Activated CD8-positive, alpha-beta memory T cell treated with anti-CD3 and anti-CD28 coated beads for 1 hour (primary cell): ENCODE measurements at places on chromosomes 6 and 20.

DNA sequence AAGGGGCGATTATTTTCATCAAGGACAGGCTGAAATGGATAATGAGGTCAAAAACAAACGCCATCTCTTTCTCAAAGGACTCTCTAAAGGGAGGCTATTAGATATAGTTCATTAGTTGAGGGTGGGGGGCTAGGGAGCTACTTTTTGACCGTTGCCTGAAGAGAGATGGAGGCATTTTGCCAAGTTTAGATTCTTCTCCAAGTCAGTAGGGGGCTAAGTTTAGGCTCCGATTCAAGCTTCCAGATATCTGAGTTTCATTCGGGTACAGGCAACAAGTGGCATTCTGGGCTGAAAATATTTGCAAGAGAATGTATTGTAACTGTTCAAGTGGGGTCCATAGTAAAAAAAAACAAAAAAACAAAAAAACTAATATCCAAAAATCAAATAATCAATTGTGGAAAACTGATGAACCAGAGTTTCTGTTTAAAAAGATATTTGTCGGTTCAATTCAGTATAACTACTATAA is 43.4 kb upstream of the PIM1 start:
- no peak for DNase-seq

- DNase-seq: no peak
Measured at GRCh38 chr6:441126-441920, 49.8 kb downstream of the IRF4 start.

DNA sequence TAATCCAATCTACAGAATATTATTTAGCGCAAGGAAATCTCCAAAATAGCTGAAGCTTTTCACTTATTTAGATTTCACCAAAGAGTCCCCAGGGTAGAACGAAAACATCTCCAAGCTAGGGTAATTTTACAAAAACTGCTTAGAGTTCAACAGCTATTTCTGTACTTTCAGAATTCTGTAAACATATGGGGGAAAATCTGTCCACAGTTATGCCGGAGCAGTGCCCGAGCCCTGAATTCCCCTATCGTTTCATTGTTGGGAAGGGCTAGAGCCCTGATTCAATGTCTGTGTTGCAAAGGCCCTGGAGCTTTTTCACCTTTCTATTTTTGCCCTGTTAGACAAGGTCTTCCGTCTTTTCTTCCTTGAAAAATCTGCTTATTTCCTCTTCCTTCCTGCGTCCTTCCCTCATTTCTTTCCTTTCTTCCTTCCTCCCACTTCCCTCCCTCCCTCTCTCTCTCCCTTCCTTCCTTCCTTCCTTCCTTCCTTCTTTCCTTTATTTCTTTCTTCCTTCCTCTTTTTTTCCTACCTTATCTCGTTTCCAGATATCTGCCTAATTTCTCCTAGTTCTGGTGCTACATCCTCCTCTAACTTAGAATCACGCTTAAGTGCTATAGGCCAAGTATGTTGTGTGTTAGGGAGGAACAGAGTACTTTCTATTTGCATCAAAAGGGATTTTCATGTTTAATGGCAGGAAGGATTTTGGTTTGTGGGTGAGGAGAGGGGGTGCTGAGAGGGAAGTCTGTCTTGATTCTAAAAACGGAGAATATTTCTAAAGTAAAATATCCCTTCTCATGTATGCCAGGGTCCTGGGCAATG is 122.5 kb upstream of the BMP2 start:
- no peak for DNase-seq

- DNase-seq: no peak
Measured at GRCh38 chr6:106060167-106060566, 26.0 kb upstream of the PRDM1 start.

DNA sequence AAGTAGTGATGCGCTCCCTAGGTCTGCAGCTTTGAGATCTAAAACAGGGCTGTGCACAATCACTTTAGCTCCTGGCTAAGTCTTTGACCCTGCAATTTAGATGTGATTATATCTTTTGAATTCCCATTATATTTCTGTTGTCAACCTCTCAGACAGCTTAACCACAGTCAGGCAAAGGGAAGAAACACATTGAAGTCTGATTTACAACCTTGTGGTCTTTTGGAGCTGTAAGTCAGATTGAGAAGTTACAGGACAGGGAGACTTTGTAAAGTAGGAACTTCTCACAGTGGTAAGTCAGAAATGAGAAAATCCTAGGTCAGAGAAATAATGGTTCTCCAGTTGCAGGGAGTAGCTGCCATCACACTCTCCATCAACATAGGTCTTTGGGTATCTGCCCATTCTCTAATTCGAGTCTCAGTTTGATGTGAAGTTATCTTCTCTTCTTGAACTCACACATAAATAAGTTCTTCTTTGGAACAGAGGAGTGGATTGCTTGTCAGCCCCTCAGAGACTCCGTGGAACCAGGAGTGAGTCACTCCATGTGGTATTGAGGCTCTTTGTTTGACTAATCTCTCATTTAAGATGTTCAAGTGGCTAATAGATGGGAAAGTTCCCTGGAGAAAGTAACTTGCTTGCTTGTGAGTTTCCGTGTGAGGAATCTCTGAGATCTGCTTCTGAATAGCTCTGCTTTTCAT is 35.0 kb upstream of the SGK1 start:
- DNase-seq: no peak

GRCh38 chr6:52420668-52421358 is 671 bp downstream of the EFHC1 start:
- DNase-seq: no peak

DNA sequence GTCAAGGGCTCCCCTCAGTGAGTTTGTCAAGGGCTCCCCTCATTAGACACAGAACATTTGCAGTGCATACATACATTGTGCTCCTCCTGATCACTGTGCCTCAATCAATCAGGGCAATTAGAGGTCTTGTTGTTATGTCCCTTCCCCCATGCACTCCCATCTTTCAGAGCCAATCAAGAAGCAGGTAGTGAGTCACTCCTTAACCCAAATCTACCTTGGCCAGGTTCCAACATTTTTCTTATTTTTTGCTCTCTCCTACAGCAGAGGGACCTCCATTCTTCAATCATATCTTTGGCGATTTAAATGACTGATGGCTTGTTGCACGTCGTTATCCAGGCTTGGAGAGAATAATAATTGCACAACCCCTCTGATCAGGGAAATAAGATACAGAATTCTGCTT is 409.9 kb upstream of the SPTLC3 start:
- DNase-seq: no peak

GRCh38 chr20:43983359-43983758 is 68.7 kb downstream of the TOX2 start:
- DNase-seq: no peak

GRCh38 chr6:105894556-105894955 is 191.6 kb upstream of the PRDM1 start:
- DNase-seq: no peak

DNA sequence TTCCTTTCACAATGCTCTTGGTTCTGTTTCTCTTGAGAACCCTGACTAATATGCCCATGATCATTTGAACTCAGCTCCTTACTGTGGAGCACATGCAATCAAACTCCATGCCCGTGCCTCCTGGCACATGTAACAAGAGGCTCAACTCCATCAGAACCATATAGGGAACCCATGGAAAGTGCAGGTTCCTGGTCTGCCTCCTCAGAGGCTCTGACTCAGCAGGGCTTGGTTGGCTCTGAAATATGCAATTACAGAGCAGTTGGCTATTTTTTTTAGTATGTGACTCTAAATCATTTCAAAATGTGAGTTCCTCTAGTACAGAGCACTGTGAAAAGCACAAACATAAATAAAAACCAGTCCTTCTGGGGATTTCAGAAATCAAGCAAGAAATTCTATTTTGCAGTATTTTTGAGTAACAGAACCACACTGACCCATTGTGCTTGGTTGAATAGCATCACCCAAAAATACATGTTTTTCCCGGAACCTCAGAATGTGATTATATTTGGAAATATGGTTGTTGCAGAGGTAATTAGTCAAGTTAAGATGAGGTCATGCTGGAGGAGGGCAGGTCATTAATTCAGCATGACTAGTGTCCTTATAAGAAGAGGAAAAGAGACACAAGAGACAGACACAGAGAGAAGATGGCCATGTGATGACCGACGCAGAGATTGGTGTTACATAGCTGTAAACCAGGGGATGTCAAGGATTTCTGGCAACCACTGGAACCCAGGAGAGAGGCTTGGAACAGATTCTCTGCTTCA is 13.2 kb upstream of the MAP3K4 start:
- DNase-seq: no peak

- no peak for DNase-seq
Measured at GRCh38 chr6:149815788-149816187, 48.4 kb downstream of the LRP11 start.

GRCh38 chr6:45212976-45213375 is 115.2 kb upstream of the RUNX2 start:
- DNase-seq: no peak

DNA sequence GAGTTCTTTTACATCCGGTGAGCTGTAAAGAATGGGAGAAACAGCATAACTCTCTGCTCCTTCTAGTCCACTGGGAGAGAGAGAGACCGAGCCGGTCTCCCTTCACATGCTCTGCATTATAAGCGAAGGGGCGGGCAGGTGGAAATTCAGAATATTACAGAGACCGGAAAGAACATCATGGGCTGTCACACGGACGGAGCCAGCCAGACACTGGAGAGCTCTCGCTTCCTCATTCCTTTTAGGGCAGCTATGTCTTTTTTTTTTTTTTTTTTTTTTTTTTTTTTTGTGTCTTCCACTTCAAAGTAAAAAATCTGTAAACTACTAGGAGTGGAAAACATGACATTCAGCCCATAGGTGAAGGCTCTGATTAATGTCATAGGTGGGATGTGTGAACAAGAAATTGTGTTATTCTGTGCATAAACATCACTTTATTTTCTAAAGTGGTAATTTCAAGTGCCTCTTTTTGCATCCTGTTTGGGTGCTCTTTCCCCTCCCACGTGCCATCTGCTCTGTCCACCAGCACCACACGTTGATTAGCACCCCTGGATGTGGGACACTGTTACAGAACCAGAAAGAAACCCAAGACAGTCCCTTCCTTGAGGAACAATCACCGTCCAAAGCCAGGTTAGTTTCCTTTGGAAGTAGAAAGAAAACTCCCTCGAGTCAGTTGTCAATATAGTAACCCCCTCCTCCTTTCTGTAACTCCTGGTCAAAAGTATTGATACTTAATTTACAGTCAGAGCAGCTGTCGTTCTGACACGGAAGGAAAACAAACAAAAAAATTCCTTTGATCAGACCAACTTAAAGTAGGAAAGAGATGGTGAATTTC is at the start of gene TAGAP:
Gene TAGAP (minus strand): TSS at position 93 of the 829 bp plus-strand sequence. CDS start 845 bp downstream, outside the sequence.
- DNase-seq: peak; percentile 74

- no peak for DNase-seq
Measured at GRCh38 chr6:56851074-56851473, 103.8 kb upstream of the BEND6 start.

DNA sequence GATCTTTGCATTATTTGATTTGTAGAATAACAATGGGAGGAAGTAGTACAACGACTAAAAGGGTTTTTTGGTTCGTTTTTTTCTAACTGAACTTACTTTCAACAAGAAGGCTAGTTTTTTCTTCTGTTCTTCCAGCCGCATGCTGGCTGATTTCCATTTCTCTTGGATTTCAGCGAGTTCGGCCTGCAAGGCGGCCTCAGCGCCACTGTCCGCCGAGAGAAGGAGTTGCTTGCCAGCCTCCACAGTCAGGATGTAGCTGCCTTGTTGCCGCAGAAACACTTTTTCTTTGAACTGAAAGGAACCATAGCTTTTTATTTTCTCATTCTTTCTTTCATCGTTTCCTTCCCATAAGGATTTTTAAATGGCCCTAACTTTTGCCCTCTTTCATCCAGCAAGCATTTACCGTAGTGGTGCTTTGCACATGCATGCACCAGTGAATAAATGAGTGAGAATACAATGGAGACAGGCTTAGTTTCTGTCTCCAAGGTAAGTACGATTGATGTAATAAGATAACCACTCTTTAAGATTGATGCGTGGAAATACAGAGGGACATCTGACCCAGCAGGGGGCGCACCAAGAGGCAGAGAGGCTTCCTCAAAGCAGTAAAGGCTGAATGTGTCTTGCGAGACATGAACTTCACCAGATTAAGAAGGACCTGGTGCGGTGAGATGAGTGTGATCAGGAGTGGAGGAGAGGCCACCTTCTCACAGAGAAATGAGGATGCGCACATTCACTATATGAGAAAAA is 398.8 kb downstream of the ESR1 start:
- DNase-seq: peak; percentile 10

DNA sequence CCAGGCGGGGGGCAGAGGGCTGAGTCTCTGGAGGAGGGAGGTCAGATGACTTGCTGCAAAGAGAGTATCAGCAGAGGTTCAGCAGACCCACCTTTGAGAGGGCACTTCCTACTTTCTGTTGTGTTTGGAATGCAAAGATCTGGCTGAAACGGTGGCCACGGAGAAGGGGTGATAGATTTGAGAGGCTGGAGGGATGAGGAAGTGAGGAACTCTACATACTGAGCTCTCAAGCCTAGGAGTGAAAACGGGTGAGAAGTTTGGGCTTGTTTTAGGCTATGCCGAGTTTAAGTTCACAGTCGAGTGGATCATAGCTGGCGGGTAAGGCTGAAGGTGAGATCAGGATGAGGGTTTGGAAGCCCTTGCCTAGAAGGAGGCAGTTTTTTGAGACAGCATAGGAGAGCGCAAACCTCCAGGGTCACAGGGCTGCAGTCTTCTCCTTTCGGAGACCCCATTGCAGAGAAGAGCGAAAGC is 477 bp upstream of the ITPA start:
- no peak for DNase-seq

DNA sequence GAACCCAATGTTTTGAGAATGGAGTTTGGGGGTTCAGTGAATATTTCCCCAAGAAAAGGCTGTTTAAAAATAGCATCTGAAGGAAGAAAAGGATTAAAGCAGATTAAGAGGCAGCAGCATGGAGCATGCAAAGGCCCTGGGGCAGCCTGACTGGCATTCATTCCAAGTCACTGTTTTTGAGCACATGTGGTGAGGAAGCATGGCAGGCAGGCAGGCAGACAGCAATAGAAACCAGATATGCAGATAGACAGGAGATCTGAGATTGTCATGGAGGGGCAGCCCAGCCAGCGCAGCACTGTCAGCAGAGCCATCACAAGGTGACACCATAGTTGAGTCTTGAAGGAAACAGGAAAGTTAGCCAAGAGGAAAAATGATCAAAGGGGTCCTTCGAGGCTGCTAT is 37.8 kb downstream of the SIRPA start:
- DNase-seq: no peak

DNA sequence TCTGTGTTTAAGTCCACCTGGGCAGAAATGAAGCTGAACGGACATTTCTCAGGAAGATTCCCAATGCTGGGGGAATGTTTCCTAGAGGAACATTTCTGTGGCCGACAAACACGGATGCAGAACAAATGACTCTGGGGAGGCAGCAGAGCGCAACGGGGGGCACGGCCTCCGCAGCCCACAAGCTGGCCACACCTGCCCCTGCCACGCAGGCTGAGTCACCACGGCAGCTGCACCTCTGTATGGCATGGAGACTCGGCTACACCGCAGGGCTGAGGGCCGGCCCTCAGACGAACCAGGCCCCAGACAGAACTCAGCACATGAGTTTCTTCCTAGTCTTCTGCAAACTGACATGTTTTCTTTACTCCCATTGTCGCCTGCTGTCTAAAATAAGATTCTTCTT is 10.0 kb upstream of the PRR18 start:
- DNase-seq: no peak

GRCh38 chr6:15735567-15736265 is 72.9 kb upstream of the DTNBP1 start:
- no peak for DNase-seq

- no peak for DNase-seq
Measured at GRCh38 chr6:41055149-41055548, 2.1 kb downstream of the APOBEC2 start.
